ENCODE measurements at places on chromosomes 7 and 10. TPM values are rescaled to one million over a fixed set of nuclear protein-coding genes. Genes with fewer than 3 reads are reported as not detected.

IKZF1 gene
- total RNA-seq: 2.0 TPM

CCNY gene
- total RNA-seq: 74.6 TPM

PDIA4 gene
- 209 TPM for total RNA-seq

ZNRF2 gene
- 15.6 TPM for total RNA-seq

LIPF gene
- 19.6 TPM for total RNA-seq

SPDYE8 gene
- total RNA-seq: not detected

CDNF gene
- 1.3 TPM for total RNA-seq

LRRN3 gene
- total RNA-seq: 4.9 TPM

HECW1 gene
- total RNA-seq: 1.4 TPM

POP7 gene
- 41.0 TPM for total RNA-seq

GRB10 gene
- total RNA-seq: 18.8 TPM

SPRN gene
- 0.21 TPM for total RNA-seq

MRPS24 gene
- total RNA-seq: 101 TPM

PLAU gene
- total RNA-seq: 5.5 TPM
